Tibial nerve (tissue), 4 donors: ENCODE measurements at places on chromosomes 5 and 9. TPM values are rescaled to one million over a fixed set of nuclear protein-coding genes. Genes with fewer than 3 reads are reported as not detected.

HOMER1 gene
- 5.7 TPM for total RNA-seq

CLTA gene
- 165 TPM for total RNA-seq

KIF24 gene
- total RNA-seq, result 1.5 TPM

PCDHB7 gene
- total RNA-seq, result 5.9 TPM

- DNase-seq, result no peak
These were observed 683.3 kb downstream of the MAT2B start for GRCh38 chr5:164188733-164189148.

- no peak for DNase-seq
These were observed 106.5 kb downstream of the ANKRD55 start for GRCh38 chr5:56126487-56127179.

GRCh38 chr9:98994172-98995058, 50.7 kb downstream of the COL15A1 start:
- no peak for DNase-seq

DNA sequence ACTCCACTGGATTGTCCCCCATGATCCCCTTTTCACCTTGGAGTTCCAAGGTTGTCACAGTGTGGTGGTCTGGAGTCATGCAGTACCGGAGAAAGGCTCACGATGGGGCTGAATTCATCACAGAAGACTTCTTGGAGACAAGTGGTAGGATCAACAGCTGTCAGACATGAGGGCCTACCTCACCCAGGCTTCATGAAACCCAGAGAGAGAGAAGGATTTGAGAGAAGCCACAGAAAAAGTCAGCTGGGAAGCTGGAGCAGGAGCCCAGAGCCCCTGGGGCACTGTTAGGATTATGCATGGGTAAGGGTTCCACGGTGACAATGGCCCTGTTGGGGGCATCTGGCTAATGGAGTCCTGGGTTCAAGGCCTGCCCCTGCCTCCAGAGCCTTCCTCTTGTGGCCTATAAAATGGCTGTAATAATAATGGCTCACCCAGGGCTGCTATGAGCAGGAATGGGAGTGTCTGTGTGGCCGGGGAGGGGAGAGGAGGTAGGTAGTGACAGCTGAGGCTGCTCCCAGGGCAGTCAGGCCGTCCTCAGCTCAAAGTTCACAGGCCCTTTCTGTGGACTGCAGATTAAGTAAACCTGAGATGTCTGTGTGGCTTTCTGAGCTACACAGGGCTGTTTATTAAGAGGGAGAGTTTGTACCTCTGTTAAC, 910 bp downstream of the TRIM14 start:
- no peak for DNase-seq

DNA sequence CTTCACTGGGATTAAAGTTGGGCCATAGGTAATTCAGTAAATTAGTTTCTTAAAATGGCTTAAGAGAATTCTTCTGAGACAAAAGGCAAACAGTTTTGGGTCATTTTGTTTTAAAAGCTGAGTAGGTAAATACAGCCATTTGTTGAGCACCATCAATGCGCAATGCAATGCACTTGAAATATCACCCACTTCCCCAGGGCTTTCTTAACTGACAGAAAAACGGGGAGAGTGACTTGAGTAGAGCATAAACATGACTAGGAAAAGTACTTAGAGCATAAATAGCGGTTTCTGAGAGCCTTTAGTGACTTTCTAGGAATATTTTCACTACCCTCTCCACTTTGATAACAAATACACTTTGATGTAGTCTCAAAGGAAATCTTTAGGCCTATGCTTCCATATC, 27.2 kb downstream of the MLANA start:
- no peak for DNase-seq

- no peak for DNase-seq
These were observed 83.4 kb downstream of the CYLC2 start for GRCh38 chr9:103078581-103078980.

DNA sequence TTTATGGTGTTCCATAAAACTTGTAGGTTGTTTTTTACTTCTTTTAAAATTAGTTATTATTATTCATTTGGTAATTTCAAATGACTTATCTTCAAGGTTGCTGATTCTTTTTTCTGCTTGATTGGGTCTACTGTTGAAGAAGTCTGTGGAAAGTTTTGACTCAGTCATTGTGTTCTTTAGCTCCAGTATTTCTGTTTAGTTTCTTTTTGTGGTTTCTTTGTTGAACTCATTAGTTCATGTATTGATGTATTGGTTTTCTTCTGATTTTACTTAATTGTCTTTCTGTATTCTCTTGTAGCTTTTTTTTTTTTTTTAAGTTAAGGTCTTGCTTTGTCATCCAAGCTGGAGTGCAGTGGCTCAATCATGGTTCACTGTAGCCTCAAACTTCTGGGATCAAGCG, 345.4 kb upstream of the MEF2C start:
- no peak for DNase-seq

GRCh38 chr5:143208781-143209510, 194.5 kb downstream of the NR3C1 start:
- DNase-seq, result no peak

DNA sequence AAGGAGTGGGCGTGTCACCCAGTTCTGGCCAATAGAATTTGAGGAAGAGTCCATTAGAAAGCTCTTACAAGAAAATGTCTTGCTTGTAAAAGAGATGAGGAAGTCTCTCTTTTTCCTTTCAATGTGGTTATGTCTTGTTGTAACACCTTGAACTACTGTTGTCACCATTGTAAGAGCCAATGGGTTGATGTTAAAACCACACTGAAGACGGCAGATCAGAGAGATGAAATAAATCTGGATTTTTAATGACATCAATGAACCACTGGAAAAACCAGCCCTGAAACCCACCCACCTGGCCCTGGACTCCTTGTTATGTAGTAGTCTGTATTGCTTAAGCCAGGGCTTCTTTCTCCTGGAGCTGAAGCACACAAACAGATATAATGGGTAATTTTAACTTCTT, 83.8 kb upstream of the ERCC6L2 start:
- DNase-seq, result no peak

GRCh38 chr5:172696171-172696849, 55.2 kb downstream of the NEURL1B start:
- no peak for DNase-seq

DNA sequence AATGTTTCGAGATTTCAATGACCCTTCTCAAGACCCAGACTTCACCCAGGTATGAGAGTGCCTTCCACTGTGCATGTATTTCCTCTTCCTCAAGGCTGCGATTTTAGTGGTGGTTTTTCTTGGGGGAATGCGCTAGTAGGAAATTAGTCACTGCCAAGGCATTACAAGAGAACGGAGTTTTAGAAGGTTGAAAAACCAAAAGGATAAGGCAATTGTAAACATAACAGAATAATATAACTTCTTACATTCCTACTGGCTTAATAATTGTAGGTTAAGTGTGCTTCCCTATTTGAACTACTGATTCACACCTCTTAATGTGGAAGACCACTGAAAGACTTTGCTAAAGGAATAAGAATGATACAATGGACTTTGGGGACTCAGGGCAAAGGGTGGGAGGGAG, 38.9 kb downstream of the ACO1 start:
- no peak for DNase-seq

DNA sequence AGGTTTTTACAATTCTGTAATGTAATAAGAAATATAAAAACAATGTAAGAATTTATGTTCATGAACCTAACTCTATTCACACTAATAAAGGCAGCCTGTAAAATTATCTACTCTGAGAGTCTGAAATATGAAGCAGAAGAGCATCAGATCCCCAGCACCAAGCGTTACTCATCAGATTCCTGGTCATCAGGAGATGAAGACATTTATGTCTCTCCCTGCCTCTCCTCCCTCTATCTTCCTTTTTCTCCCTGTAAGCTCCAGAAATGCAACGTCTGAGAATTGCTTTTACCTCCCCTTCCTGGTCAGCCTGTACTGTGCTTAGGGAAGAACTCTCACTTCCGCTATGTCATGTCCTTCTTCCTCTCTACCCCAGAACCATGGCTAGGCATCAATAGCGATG, 114.4 kb upstream of the SLIT3 start:
- DNase-seq, result no peak

- DNase-seq, result no peak
These were observed 96.7 kb upstream of the PCA3 start for GRCh38 chr9:76667521-76667957.

- DNase-seq, result no peak
These were observed 153.9 kb downstream of the SMC2 start for GRCh38 chr9:104247899-104248460.

DNA sequence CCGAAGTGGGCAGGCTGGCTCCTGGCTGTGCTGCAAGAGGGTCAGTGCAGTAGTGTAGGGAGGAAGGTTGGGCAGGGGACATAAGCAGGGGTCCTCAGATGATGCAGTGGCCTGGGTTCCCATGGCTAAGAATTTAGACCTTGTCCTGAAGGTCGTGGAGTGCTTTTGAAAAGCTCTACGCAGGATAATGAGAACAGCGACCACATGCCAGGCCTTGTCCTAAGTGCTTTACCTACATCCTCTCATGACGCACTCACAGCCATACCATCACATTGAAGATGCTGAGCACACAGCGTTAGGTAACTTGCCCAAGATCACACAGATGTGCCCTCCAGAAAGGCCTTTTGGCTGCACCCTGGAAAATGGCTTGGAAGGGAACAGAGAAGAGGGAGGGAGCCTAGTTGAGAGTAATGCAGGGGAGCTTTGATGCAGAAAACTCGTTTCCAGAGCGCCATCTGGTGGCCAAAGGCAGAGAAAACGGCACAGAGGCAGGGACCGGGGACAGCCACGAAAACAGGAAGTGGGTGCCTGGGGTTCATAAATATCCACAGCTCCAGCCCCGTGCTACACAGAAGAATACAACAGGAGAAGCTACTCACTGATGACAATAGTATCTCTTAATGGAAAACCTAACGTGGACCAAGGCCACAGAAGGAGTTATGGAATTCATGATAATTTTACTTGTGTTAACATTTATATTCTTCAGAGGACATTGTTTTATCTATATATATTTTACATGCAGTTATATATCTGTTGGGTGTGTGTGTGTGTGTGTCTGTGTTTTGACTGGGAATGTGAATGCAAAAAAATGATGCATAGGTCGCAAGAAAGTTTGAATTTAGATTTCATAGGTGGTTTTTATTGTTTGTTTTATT, 2.7 kb upstream of the PCDH12 start:
- DNase-seq, result peak; percentile 75

GRCh38 chr5:8417316-8418048, 548.5 kb downstream of the MTRR start:
- DNase-seq, result no peak

- no peak for DNase-seq
These were observed 103.1 kb upstream of the CLINT1 start for GRCh38 chr5:157961896-157962590.

DNA sequence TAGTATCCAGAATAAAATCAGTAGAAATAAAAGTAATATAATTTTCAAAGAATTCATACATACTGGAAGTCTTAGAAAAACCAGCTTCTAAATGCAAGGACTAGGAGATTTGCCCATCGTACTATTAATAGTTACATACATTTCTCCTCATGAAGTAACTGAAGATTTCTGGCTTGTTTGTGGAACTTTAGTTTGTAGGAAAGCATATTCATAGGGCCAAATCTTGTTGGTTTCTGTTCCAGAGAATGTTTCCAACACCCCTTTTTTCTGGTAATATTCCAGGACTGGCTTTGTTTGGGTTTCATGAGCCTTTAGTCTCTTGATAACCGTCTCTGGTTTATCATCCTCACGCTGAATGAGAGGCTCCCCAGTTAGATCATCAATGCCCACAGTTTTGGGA, 66.3 kb upstream of the TJP2 start:
- no peak for DNase-seq

DNA sequence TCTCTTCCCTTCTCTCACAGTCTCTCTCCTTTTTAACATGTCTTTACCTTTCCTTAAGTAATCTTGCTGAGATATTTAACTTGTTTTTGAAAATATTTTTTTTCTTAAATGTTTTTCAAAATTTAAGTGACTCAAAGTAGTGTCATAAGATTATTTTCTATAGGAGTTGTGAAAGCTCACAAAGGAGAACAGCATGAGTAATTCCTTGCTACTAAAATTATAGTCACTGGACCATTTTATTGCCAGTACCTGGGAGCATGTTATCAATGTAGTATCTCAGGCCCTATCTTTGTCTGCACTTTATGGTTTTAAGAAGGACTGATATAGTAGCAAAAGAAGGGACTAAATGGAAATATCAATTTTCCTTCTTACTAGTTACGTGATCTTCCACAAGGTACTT, 181.9 kb downstream of the TMEM232 start:
- DNase-seq, result no peak

DNA sequence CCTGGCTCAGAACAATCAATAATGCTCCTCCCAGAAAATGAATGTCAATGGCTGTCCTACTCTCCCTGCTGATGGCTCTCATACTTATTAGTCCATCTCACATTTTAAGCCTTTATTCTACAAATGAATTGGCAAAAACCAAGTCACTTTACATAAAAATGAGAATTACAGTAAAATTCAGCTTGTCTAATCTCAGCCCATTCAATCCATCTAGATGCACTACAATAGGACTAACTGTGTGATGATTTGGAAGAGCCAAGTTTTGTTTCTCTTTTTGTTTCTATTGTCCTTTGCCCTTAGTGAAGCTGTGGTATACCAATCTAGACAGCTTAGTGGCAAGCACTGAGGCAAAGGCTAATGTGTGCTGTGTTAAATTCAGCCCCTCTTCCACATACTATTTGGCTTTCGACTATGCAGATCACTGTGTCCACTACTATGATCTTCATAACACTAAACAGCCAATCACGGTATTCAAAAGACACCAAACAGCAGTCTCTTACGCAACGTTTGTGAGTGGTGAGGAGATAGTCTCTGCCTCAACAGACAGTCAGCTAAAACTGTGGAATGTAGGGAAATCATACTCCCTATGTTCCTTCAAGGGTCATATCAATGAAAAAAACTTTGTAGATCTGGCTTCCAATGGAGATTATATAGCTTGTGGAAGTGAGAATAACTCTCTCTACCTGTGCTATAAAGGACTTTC, 140.8 kb upstream of the ZNF462 start:
- DNase-seq, result no peak

DNA sequence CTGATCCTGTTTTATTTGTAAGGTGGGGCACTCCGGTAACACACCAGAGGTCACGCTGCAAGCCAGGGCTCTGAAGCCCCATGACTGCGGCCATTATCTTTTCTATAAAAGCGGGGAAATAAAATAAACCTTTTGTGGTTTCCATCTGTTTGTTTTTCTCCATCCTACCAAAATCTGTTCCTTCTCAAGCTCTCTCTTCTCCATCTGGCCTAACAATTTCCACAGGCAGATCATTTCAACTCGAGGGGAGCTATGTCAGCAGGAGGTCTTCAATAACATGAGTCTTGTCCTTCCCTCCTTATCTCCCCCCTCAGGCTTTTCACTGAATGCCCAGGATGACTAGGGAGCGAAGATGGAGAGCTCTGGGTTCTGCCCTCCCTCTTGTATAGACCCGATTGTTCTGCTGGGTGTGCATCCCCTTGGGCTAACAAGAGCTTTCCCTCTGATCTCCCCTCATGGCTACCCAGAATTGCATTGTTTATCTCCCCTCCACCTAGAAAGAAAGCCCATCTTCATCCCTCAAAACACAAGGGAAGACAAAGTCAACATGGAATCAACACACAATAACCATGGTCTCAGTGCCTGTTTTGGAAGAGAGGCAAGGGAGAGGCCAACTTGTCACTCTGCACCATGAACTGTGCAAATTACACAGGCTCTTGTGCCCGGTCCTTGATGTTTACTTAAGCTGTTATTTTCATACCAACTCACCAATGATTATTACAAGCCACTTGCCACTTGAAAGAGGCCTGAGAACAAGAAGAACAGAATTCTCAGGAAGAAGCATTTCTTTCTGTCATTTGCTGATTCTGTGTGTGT, 187.8 kb downstream of the FANCC start:
- no peak for DNase-seq
